ENCODE measurements at places on chromosomes 13 and 19.

- DNase-seq: no peak
Observed at GRCh38 chr19:5356428-5356827, 15.8 kb upstream of the PTPRS start.

GRCh38 chr13:21450936-21451335, 8.2 kb downstream of the ZDHHC20 start:
- DNase-seq: no peak

- no peak for DNase-seq
Observed at GRCh38 chr13:78393286-78394142, 209.8 kb downstream of the POU4F1 start.

DNA sequence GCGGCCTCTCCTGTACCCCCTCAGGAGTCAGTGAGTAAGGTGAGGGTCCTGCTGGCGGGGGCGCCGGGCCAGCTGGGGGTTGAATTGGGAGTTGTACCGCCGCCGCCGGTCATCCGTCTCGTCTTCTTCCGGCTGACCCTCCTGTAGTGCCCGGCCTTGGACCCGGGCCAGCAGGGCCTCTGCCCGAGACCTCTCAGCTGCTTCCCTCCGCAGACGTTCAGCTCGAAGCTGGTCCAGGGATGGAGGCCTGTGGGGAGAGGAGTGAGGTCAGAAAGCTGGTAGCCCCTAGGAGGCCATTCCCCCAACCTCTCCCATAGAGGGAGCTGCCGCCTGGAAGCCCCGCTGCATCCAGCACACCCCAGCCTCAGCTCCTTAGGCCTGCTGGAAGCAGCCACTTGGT, 3.8 kb downstream of the LENG1 start:
- DNase-seq: no peak

GRCh38 chr19:54256250-54257115, 590 bp downstream of the LILRB5 start:
- DNase-seq: no peak

GRCh38 chr13:40145139-40145538, 489.7 kb downstream of the COG6 start:
- no peak for DNase-seq

DNA sequence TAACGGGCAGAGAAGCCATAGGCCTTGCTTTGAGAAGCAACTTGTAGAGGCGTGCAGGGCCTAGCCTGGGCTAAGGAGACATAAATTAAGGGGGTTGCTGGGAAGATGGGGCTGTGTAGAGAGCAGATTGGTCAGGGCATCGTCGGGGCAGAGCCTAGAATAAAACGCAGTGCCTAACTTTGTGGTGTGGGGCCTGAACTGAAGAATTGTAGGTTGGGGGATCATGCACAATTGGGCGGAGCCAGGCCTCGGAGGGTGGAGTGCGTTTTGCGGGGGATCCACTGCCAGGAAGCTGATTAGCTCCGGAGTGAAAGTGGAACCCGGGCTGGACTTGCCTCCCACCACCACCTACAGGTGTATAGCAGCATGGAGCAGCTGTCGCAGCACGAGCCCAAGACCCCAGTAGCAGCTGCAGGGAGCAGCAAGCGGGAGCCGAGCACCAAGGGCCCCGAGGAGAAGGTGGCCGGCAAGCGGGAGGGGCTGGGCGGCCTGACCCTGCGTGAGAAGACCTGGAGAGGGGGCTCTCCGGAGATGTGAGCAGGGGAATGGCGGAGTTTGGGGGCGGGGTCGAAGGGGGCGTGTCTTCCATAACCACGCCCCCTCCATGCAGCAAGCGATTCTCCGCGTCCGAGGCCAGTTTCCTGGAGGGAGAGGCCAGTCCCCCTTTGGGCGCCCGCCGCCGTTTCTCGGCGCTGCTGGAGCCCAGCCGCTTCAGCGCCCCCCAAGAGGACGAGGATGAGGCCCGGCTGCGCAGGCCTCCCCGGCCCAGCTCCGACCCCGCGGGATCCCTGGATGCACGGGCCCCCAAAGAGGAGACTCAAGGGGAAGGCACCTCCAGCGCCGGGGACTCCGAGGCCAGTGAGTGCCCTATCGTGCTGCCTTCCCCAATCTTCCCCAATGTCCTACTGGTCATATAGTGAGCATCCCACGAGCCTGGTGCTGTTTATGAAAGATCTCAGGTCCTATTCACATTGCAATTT, 13.8 kb downstream of the DNASE2 start:
- peak; percentile 67 for DNase-seq

DNA sequence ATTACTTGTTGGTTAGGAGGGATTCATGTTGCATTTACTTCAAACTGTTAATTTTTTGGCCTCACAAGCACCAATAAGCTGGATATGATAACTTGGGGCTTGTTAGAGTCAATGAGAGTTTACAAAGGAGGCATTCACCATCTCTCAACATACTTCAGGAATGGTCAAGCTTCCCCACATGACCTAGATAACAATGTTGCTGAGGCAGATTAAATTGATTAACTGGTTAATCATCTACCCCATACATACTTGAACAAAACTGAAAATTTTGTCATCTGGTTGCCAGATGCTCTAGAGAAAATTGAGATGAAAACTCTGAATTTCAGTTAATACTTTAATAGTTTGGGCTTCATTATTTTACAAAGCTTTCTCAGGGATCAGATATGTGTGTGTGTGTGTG, 43.0 kb upstream of the UBL3 start:
- DNase-seq: no peak

DNA sequence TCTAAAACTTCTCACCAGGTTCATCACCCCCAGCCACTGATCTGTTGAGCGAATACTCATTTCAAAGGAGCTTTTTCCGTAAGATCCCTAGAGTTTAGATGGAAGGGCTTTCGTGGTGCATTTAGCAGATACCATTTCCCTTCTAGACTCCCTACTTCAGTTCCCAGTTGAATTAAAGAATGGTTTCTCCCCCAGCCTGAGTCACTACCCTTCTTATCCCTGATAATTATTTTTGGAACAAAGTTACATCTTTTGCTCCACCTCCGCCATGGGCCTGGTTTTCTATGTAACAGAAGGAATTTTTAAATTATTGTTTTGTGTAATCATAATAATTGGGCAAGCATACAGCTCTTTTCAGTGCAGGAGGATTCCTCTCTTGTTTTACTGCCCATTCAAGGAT, 22.0 kb downstream of the USPL1 start:
- DNase-seq: no peak

GRCh38 chr13:94556621-94557020, 39.3 kb downstream of the TGDS start:
- DNase-seq: no peak

- DNase-seq: no peak
Observed at GRCh38 chr19:5877427-5877826, 7.1 kb upstream of the FUT5 start.

GRCh38 chr13:107348471-107348870, 780.5 kb upstream of the ARGLU1 start:
- DNase-seq: no peak

- DNase-seq: peak; percentile 33
Observed at GRCh38 chr19:29467824-29468401, 57.9 kb upstream of the VSTM2B start.

DNA sequence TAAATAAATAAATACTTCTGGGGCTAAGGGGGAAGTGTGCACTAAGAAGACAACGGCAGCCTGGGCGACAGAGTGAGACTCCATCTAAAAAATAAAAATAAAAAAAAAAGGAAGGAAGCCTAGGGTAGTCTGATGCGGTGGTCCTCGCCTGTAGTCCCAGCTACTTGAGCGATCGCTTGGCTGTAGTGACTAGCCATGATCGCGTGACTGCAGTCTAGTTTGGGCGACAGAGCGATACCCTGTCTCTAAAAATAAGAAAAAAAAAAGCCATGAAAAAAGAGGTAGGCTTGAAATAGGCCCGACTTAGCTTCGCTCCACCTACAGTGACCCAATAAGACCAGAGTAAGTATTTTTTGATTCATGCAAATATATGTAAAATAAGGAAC, 661 bp upstream of the BABAM1 start:
- DNase-seq: no peak

- no peak for DNase-seq
Observed at GRCh38 chr13:60331249-60332012, 65.6 kb upstream of the TDRD3 start.

DNA sequence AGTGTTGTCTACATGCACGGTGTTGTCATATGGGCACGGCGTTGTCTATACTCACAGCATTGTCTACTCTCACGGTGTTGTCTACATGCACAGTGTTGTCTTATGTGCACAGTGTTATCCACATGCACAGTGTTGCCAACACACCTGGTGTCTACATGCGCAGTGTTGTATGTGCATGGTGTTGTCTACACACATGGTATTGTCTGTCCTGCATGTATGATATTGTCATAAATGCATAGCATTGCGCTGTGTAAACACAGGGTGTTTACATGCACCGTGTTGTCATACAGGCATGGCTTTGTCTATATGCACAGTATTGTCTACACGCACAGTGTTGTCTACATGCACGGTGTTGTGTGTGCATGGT, 6.8 kb downstream of the ADPRHL1 start:
- DNase-seq: no peak

DNA sequence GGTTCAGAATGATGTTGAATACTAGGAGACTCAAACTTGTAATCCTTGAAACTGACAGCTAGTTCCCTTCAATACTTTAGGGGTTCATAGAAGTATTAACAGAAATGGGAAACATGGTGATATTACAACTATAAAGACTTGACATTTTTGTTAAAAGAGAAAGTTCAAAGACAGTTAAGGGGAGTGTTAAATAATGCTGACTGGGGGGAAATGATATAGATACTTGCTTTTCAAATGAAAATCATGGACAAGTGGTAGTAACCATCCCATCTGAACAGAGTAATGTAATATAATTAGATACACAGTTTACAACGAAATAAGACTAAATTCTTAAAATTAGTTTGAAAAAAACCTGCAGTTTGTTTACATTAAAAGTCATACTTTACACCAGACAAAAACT, 6.6 kb upstream of the EEF1AKMT1 start:
- DNase-seq: no peak

DNA sequence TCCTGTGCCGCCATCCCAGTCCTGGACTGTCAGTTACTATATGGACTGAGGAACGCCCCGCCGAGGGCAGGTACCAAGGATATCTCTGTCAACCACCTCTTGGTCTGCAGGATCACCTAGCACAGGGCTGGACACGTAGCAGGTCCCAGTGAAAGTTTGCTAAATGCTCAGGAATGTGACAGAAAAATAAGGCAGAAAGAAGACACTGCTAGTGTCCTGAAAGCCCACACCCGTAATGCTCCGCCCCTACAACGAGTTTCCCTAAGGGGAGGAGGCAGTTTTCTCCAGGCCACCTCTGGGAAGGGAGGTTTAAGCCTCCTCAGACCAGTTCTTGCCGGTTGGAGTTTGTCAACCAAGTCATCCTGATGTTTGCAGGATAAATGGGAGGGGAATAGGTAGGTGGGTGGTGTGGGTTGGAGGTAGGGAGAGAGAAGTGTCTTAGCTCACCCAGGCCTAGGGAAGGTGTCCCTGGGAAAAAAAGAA, 1.7 kb upstream of the SERTAD3 start:
- no peak for DNase-seq

DNA sequence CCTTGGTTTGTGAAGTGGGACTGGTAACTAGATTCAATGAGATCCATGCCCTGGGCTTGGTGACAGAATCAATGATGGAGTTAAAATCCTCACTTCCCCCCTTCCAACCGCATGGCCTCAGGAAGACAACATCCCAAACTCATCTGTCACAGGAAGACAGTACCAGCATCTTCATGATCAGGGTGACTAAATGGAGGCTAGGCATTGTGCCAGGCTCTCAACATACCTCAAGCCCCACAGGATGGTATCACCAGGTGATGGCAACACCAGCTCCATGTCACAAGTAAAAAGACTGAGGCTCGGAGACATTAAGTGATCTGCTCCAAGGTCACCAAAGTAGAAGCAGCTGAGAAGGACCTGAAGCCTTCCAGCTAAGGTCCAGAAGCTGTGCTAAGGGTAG, 14.2 kb downstream of the MED26 start:
- DNase-seq: no peak

DNA sequence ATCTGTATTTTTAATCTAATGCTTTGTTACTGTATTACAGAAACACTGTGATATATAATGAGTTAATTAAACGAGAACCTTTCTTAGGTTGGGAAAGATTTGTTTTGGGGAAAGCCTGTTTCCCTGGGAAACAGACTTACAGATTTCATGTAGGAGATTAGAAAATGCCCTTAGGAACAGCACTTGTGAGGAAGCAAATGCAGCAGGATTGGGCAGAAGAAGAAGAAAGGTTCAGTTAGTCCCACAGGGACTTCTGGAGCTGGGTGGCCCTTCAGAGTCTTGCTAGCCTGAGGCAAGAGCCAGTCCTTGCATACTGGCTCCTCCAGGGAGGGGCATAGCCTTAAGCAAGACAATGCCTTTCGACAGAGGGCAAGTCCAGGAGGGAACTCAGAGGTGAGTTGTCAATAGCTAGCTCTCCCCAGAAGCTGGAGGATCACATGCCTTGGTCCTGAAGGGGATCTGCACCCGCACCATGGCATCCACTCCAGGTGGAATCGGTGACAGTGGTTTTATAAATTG, 36.8 kb downstream of the N4BP2L1 start:
- DNase-seq: no peak

DNA sequence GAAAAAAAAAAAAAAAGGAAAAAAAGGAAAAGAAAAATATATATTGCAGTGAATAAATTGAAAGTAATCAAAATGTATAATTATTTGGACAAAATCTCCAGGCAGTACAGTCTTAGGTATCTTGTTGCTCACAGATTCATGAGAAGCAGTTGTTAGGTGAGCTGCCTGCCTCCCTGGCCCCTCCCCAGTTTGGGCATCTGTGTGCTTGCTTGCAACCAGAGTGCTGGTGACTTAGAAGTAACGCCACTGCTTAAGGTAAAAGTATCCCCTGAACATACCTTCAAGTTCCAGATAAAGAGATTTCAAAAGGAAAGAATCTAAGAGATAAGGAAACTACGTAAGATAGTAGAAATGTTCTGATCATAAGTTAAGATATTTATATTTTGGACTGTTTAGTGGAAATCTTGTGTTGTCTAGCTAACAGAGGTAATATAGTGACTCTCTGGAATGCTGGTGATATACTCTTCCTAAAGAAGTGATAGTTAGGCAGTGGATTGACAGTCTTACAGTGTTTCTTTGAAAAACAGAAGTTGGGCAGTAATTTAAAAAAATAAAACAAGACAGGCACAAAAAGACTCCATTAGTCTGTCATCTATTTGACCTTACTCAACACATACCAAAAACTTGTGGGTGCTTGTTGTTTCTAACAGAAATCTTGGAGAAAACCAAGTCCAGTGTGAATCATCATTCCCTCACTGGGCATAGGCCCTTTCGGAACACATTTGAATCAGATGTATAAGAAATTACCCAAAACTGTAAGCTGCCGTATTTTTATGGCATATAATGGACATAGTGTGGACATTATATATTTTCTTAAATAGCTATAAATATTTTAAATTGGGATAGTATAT, 38.3 kb upstream of the KCTD4 start:
- no peak for DNase-seq

DNA sequence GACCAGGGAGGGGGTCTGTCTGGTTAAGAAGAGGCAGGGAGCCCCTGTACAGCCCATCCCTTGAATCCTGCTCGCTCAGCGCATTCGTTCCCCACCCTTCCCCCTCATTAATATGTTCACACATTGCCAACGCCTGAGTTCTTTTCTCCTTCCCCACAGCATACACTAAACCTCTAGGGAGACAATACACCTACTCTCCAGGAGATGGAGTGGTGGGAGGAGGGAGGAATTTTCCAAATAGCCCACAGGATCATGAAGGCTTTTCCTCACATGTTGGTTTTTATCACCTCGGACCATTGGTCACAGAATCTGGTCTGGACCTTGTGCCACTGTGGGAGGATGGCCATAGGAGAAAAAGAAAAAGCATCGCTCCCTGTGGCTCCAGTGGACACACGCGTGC, 294.9 kb downstream of the SHISA2 start:
- no peak for DNase-seq

GRCh38 chr19:18589380-18590272, 1.0 kb downstream of the REX1BD start:
- peak; percentile 79 for DNase-seq
